ENCODE measurements at places on chromosomes 3 and 15.

- DNase-seq = no peak
These were observed 28.1 kb downstream of the CLK3 start for GRCh38 chr15:74643665-74644204.

- DNase-seq = no peak
These were observed 207.5 kb upstream of the ADAMTS9 start for GRCh38 chr3:64895106-64895990.

DNA sequence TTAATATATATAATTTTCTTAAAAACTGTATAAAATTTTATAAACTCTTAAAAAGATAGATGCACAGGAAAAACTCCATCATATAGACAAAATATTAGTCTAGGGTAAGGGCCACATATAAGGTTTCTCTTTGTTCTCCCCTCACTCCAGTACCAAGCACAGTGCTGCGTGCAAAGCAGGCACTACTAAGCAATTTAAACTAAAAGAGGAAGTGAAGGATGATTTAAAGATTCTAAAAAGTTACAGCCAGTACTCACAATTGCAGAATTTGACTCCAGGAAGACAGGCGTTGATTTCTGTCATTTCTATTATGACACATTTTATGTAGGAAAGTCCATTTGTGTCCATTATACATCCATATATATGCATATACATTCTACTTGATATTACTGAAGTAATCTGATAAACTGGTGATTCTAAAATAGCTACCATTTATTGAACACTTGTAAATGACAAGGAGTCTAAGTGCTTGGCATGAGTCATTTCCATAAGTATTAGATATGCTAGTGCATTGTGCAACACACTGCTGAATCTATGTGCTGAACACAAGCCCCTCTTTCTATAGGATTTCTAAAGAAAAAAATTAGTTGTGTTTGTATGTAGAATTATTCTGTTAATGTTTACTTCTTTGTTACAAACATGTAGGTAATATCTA is 785.5 kb upstream of the ARRDC4 start:
- DNase-seq = no peak

DNA sequence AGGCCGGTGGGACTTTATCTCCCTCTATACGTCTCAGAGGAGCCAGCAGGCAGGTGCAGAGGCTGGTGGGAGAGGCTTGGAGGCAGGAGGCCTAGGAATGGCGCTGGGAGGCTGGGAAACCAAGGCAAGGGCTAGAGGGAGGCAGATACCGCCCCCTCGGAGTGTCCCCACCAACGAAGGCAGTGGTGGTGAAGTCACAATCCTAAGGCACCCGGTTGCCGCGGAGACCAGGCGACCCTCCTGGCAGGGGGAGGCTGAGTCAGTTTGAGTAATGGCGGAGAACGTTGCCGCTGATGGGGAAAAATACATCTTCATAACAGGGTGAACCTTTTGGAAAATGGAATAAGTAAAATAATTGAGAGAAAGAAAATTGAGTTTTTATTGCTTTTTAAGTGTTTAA is 29.9 kb upstream of the CACNA2D2 start:
- DNase-seq = no peak

GRCh38 chr15:32974691-32975090 is 219.8 kb downstream of the FMN1 start:
- DNase-seq = no peak

GRCh38 chr15:87747087-87747486 is 509.5 kb downstream of the NTRK3 start:
- no peak for DNase-seq

DNA sequence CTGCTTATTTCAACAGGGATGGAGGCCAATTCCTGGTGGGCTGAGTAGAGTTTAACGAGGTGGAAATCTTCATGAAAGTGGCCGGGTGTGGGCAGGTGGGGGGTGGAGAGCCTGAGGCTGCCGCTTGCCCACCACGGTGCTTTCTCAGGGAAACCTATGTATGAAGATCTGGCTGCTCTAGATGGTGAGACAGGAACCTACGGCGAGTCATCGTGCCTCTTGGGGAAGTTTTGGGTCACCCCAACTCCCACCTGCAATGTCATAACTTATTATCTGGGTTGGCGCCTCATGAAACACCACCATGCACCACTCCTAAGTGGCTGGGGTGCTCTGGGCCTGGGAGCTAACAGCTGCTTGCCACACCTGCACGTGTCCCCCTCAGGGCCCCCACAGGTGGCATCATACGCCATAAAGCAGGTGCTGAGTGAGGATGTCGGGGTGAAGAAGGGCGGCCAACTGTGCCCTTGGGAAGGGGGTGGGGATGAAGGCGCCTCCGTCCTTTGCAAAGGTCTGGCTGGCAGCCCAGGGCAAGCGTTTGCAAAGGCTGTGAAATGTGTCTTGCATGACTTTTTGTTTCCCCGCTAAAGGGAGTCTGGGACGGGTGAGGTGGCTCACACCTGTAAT is 27.9 kb upstream of the SNRPA1 start:
- no peak for DNase-seq

- peak; percentile 63 for DNase-seq
These were observed 37.3 kb downstream of the STARD5 start for GRCh38 chr15:81286621-81287121.

GRCh38 chr3:8506571-8507061 is 5.0 kb downstream of the LMCD1 start:
- DNase-seq = no peak

DNA sequence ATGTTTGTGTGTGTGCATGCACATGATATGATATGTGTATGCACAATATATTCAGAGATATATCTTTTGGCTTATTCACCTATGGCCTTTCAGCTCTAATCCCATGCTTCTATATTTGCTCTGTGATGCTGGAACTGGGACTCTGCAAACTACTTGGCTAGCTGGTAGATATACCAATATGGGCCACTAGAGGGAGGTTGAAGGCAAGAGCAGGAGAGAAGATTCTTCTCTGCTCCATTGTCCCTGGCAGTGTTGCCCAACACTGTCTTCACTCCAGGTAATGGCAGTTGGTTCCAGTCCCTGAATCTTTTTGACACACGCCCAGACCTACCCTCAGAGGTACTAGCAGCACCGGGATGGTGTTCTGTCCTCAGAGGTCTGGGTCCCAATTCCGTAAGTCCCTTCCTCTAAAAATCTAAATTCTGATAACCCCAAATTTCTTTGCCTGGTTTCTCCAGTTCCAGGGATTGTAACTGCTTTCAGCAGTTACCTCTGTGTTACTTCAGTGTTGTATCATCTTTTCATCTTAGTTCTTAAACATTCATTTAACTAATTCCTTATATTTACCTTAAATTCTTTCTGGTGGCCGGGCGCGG is 44.7 kb downstream of the GTPBP8 start:
- peak; percentile 69 for DNase-seq

GRCh38 chr3:139793408-139793807 is 115.6 kb upstream of the NMNAT3 start:
- no peak for DNase-seq

DNA sequence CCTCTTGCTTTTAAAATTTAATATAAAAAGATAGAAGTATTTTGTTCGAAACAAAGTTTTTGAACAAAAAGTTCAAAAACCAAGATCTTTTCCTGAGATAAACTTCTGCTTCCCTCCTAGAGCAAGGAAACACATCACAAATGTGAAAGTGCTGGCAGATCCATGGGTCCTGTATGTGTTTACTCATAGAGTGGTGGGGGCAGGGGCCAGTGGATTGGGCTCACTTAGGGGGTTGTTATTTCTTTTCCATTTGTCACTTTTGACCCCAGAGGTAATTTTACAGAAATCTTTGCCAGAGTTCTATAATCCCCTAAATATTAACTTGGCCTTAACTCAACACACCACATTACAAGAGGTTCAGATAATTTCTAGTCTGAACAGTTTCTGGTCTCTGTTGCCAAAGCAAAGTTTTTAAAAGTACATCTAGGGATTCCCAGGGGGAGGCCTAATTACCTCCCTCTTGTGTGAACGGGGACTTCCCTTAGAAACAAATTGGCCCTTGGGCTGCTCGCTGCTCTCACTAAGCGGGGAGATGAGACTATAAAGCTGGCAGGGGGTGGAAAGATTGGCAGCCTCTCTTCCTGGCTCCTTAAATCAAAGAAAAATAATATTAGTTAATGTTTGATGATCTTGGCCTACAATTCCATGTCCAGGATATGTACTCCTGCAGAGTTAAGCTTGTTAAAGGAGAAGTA is 66.8 kb upstream of the PTX3 start:
- no peak for DNase-seq

DNA sequence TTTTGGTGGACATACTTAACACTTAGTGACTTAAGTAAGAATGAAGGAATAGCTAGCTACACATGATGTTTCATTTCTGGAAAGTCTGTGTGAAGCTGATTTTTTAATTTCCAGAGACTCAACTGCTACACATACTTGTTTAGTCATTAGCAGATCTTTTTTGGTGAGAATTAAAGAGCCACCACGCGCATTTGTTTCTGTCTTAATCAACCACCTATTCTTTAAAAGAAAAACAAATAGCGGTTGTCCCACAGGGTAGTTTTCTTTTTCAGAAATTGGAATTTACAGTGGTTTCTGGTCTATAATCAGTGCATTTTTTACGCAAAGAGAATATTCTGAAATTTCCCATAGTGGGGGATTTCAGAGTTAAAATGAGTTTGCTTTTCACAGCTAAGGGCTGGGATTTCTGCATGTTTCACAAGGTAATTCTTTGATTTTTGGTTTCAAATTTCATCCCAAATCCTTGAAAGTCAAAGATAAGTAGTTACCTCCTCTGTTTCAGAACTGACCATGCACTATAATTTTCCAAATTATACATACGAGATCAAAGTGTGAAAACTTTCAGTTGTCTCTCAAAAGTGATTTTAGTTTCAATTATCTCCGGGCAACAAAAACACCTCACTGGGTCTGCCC is 631.0 kb upstream of the GRM7 start:
- no peak for DNase-seq

- DNase-seq = no peak
These were observed 8.4 kb upstream of the EHD4 start for GRCh38 chr15:41980654-41981323.

Measured in KBM-7 (cell line).